ENCODE measurements at places on chromosomes 6 and 20.
A peak's percentile ranks its signal among the peaks of the same experiment; 100 is the strongest.

GRCh38 chr6:134464690-134465411 lies 146.9 kb upstream of the SGK1 start:
- DNase-seq = peak; percentile 16

DNA sequence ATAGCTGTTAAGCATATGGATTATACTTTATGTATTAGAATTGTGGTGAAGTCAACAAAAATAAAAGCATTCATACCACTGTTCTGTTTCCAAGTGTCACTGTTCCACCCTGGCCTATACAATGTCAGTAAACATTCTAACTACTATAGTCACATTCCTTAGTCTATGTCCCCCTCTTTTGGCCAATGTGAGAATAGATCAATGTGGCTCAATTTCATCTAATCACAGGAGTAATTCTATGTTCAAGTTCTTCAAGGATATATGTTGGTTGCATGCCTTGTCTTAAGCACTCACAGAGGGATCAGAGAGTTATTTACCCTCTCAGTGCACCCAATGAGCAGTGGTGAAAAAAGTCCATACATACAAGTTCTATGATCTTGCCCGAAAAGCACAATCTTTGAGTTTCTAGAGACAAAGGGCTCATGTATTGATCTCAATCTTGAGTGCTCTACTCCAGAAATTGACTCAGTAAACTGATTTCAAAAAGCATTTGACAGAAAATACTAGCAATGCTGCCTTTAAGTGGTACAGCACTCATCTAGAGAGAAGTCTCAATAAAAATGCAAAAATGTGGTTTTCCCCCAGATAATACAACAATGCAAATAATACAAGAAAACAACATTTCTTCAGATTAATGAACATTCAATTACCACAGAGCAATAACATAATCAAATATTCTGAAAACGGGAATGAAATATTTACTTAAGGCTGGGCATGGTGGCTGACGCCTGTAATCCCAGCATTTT lies 16.5 kb downstream of the SMLR1 start:
- DNase-seq = no peak

DNA sequence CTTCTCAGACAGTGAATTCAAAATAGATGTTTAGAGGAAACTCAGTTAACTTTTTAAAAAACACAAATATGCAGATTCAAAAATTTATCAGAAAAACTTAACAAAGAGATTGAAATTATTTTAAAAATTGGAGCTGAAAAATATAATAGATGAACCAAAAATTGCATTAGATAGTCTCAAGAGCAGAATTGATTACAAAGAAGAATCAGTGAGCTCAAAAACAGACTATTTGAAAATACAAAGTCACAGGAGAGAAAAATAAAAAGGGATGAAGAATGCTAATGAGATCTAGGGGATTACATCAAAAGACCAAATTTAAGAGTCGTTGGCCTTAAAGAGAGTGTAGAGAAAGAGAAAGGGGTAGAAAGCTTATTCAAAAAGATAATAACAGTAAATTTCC lies 700.5 kb downstream of the COL12A1 start:
- DNase-seq = no peak

GRCh38 chr6:44800784-44801592 lies 413.5 kb downstream of the CDC5L start:
- DNase-seq = no peak

- DNase-seq = no peak
Observed at GRCh38 chr20:43959079-43959919, 44.6 kb downstream of the TOX2 start.

GRCh38 chr6:116157391-116157790 lies 31.5 kb upstream of the COL10A1 start:
- no peak for DNase-seq

DNA sequence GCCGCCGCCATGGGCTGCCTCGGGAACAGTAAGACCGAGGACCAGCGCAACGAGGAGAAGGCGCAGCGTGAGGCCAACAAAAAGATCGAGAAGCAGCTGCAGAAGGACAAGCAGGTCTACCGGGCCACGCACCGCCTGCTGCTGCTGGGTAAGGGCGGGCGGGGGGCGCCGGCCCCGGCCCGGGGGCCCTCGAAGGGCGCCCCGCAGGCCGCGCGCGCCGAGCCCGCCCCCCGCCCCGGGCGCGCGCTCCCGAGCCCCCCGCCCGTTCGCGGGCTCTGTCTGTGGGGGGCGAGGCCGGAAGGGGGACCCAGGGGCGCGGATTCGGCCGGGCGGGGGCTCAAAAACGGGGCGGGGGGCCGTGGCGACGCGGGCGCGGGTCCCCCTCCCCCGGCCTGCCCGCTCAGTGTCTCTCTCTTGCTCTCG lies 39.2 kb downstream of the GNAS start:
- DNase-seq = no peak

- no peak for DNase-seq
Observed at GRCh38 chr20:37737826-37738420, 44.1 kb downstream of the CTNNBL1 start.

DNA sequence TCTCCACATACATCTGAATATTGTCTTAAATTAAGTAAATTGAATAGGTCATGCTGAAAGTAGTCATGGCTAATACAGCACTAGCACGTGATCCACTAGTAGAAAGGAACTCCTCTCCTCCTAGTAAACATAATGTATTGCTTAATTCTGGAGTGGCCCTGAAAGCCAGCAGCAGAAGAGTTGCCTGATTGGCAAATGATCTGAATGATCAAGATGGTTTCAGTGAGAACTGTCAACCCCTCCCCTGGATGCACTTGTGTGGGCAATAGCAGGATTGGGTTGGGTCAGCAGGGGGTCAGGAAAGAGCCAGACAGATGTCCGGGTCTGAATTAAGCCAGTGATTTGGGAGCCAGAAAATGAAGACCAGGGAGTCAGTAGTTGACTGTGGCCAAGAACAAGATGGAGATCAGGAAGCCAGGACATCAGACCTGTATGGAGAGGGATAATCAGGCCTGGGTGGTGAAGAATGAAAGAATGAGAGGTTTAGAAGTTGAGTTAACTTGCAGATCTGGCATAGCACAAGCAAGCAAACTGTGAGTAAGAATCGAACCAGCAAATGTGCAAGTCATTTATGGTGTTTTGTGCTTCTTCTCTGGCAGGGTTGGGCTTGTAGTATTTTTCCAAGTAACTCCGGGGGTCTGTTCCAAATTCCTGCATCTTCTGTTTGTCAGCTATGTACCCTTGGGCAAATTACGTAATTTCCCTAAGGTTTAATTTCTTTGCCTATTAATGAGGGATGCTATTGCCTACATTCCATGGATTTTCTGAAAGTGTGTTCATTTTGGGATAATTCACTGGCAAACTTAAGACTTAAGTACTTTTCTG lies 304.9 kb downstream of the CD109 start:
- no peak for DNase-seq

GRCh38 chr20:46117704-46118467 lies at the start of gene CD40:
Gene CD40, plus strand, starts transcription at chr20:46118314. Its CDS starts 30 bp downstream, at chr20:46118344.
- peak; percentile 86 for DNase-seq

DNA sequence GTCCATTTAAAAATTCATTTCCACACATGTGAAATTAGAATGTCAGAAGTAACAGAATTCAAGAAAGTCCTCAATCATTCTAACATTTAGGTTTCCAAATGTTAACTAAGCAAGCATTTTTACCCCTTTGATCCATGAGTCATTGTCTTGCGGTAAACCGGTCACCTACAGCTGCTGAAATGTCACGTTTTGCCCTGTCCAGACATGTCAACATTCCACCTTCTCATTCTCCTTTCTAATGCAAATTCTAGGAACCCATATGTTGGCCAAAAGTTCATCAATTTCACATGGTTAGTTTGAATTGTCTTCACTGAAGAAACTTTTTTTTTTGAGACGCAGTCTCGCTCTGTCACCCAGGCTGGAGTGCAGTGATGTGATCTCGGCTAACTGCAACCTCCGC lies 117.2 kb downstream of the IPCEF1 start:
- DNase-seq = no peak

DNA sequence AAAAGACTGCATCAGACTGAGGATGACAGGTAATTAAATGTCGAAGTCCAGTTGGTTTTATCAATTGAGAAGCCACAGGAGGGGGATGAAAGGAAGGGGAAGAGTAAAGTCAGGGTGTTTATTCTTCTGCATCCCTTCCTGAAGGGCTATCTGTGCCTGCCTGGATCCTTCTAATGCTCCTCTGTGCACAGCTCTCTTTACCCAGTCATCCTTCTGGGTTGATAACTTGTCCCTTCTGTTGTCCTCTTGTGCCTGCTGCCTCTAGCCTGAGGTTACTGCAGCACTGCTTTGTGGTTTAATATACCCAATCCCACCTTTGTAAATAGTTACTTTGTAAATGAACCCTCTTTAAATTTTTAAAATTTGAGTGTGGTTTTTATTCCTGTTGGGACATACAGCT lies 1127.3 kb downstream of the EPHA7 start:
- DNase-seq = no peak

DNA sequence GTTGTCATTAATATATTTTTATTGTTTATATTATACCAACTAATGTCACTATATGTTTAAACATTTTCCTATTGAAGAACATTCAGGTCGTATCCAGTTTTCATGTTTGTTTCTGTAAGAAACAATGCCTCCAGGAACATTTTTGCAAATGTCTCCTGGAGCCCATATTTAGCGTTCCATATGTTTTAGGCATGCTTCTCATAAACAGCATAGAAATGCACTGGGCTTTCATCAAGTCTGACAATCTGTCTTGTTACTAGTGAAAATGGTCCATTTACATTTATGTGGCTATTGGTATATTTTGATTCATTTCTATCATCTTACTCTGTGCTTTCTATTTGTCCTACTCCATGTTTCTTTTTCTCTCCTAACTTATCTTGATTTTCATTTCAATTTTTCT lies 431.7 kb downstream of the TFAP2A start:
- no peak for DNase-seq

DNA sequence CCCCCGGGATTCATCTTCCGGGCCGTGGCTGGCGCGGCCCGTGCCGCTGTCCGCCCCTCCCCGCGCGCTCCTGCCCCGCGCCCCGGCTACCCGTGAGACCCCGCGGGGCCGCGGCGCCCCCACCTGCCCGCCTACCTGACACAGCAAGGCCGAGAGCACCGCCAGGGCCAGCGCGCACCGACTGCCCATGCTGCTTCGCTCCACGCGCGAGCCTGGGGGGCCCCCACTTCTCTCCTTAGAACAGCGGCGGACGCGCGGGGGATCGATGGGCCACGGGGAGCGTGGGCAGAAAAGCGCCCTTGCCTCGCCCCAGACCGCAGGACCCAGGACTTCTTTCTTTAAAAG lies 955 bp downstream of the DLL1 start:
- DNase-seq = no peak

DNA sequence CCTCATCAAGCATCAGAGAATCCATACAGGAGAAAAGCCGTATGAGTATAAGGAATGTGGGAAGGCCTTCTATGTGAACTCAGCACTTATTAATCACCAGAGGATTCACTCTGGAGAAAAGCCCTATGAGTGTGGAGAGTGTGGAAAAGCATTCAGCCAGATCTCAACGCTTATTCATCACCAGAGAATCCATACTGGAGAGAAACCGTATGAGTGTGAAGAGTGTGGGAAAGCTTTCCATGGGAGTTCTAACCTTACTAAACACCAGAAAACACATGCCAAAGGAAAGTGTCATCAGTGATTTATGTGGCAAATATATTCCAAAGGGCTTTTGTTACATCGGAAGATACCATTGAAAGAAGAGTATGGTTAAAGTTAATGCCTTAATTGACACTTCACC lies 25.4 kb downstream of the ZKSCAN8 start:
- no peak for DNase-seq

- no peak for DNase-seq
Observed at GRCh38 chr20:47244451-47244850, 112.0 kb downstream of the ZMYND8 start.

GRCh38 chr6:18242062-18242851 lies 22.1 kb downstream of the DEK start:
- DNase-seq = no peak

- DNase-seq = no peak
Observed at GRCh38 chr6:32208996-32209395, 14.9 kb downstream of the NOTCH4 start.

- DNase-seq = no peak
Observed at GRCh38 chr6:42710316-42710715, 12.1 kb downstream of the PRPH2 start.

DNA sequence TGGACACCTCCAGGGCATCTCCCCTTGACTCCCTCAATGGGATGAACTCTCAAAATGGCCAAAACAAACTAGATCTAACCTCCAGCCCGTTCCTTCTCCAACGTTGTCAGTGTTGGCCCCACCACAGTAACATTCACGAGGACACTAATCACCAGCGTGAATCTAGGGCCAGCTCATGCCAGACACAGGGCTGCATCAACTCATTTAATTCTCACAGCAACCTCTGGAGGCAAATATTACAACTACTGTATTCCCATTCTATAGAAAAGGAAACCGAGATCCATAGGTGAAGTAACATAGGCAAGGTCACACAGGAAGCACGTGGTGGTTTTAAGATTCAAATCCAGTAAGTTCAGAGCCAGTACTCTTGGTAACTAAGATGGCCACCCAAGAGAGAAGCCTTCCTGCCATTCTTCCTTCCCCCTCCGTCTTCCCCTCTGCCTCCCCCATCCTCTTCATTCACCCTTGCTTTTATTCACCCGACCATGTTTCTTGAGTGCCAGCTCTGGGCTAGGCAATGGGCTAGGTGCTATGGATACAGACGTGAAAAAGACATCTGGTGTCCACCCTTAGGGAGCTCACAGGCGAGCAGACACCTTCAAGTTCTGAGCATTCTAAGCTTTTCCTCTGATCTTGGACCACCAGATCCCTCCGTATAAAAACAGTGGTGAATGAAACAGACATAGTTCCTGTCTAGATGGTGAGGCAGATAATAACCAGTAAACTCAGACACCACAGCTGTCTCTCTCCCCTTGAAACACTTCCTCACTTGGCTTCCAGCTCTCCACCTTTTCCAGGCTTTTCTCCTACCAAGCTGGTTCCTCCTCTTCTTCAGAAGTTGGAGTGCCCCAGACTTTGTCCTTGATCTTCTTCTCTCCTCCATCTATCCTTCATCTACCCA lies 9.6 kb downstream of the CCM2L start:
- DNase-seq = no peak
